ENCODE measurements at places on chromosomes 12 and 14. TPM values are rescaled to one million over a fixed set of nuclear protein-coding genes. Genes with fewer than 3 reads are reported as not detected.

The MMP19 gene
- total RNA-seq = 1.4 TPM

The LMNTD1 gene
- total RNA-seq = not detected

The RABGGTA gene
- 16.0 TPM for total RNA-seq

The STYK1 gene
- total RNA-seq = 6.0 TPM

The NPAS3 gene
- total RNA-seq = 0.38 TPM

The MGP gene
- 54.2 TPM for total RNA-seq

Data from bladder microvascular endothelial cell (primary cell).